ENCODE measurements at places on chromosomes 4 and X.

DNA sequence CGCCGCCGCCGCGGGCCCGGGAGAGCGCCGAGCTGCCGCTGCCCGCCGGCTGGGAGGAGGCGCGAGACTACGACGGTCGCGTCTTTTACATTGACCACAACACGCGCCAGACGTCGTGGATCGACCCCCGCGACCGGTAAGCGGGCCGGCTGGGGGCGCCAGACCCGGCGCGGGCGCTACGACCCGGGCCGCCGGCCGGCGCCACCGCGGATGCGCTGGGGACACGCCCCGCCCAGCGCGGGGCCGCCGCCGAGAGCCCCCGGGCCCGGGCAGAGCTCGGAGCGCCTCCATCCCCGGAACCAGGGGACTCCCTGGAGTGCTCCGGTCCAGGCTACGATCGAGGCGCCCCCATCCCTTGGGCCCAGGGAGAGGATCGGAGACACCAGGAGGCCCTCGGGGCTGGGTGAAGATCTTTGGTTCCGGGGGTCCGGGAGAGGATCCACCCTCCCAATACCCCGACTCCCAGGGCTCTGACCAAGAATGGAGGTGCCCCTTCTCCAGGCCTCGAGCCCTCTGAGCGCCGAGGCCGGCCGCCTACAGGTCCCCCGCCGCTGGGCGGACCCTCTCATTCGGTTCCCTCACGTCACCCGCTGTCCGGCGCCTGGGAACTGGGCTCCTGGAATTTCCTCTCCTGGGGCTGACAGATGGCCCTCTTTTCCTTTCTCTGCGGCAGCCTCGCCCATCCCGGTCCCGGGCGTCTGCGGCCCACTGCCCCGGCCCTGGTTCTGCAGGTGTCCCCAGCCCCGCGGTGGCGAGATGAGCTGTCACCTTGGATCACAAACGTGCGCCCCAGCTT is 48.8 kb downstream of the CLDN34 start:
- DNase-seq = no peak

DNA sequence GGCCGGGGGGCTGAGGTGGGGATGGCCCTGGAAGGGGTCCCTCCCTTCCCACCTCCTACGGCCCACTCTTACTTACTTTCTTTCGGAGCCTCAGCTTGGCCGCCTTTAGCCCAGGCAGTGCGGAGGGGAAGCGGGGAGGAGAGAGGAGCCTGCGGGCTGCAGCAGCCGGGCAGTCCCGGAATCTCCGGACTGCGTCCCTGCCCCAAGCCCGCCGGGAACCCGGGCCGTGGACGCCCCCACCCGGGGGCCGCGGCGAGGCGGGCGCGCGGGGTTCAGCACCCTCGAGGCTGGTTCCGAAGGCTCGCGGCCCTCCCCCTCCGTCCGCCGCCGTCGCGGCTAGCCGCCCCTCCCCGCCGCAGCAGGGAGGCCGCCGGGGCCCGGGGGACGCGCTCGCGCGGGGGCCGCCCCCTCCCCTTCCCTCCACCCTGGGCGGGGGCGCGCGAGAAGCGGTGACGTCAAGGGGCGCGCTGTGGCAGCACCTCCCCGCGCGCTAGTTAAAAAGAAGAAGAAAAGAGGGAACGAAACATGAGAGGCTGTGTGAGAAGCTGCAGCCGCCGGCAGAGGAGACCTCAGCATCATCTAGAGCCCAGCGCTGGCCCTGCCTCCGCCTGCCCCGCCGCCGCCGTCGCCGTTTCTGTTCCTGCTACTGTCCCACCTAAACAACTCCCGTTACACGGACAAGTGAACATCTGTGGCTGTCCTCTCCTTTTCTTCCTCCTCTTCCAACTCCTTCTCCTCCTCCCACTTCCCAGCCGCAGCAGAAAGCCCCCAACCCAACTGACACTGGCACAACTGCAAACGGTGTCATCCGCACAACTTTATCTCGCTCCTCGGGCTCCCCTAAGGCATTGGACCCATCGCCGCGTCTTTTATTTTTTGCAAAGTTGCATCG is at the start of gene HHIP:
Gene HHIP, plus strand, starts transcription at position 526 of the 892 bp plus-strand sequence. CDS start 520 bp downstream, outside the sequence.
- DNase-seq = no peak

GRCh38 chrX:103503853-103504207 is 15.5 kb downstream of the RAB40A start:
- DNase-seq = no peak

DNA sequence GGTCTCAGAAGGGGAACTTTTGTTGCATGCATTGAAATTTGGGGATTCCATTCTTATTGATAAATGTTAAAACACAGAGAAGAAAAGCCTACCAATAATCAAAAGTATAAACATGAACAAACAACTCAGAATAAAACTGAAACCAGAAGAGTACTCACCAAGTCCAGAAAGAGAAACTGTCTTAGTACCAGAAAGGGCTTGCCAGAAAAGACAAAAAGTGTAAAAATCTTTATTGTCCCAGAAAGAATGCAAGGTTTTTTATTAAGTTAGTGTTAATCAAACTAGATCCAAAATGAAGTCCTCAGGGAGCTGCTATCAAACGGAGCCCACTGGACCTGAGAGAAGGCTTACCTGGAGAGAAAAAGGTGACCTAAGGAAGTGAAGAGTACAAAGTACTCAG is 897.5 kb downstream of the PCDH7 start:
- peak; percentile 1 for DNase-seq

DNA sequence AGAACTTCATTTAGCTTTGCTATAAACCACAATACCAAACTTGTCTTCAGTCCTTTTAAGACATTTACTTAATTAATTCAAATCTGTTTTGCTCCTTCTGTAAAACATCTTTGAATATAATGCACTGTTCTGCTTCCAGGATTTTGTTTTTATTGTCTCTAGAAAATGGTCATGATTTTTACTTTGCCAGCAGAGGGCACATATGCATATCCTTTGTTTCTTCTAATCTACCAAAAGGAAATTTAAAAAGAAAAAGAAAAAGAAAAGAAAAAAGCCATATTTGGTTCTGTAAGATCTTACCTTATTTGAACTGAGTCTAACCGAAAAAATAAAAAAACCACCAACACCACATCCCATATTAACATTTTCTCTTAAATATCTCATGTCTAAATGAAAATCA is 101.9 kb upstream of the CCSER1 start:
- DNase-seq = no peak

DNA sequence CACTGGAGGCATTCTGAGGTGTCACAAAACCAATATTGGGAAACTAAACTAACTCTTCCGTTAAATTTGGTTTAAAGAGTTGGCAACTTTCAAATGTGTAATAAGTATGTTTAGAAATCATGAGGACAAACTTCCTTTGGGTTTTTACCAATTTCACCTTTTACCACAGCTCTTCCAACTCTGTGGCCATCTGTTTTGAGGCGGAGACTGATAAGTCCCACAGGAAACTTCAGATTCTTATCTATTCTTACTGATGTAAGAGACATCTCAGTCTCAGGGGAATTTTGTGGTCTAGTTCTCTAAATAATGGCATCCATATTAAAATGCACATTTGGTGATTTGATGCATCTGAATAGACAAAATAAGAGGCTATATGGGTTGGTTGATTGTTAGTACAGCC is 229.2 kb upstream of the AFF2 start:
- no peak for DNase-seq

GRCh38 chr4:126532527-126532926 is 1100.2 kb upstream of the INTU start:
- DNase-seq = no peak

- DNase-seq = peak; percentile 13
Measured at GRCh38 chrX:110163488-110163887, 154.4 kb downstream of the AMMECR1 start.

Data from MV-4-11 (cell line).